ENCODE measurements at places on chromosomes 3 and 15.

DNA sequence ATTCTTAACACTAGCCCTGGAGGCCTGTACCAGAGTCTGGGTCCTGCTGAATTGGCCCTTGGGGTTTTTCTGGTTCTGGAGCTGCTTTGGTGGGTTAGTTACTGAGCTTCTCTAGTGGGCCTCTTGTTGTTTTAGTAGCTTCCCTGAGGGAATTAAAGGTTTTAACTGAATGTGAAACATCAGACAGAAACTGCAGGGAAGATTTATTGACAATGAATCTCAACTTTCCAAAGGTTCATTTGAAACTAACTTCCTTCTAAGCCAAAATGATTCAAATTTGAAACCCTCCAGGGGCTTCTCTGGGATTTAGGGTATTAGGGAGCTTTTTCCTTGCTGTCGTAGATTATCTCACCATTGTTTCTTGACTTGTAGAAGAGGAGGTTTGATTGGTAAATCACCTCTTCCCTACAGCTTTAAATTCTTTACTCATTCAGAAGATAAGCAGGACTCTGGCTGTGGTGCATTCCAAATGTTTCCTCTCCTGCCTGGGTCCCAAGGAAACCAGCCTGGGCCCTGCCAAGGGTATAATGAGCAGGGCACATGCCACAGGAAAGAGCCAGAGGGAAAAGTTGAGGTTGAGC is 71.0 kb downstream of the TP63 start:
- H3K27ac ChIP-seq, result no peak overlapping the region
- no peaks in the 10 kb centered on the region for H3K4me1 ChIP-seq
- H3K4me3 ChIP-seq, result no peak overlapping the region
- no peaks in the 10 kb centered on the region for H3K36me3 ChIP-seq
- DNase-seq, result no peak
- H3K27me3 ChIP-seq, result peaks cover 2% of the 10 kb centered on the region

GRCh38 chr15:51649659-51650521 is 27.3 kb upstream of the DMXL2 start:
- DNase-seq, result peak; percentile 82
- H3K4me1 ChIP-seq, result no peaks in the 10 kb centered on the region
- H3K36me3 ChIP-seq, result no peaks in the 10 kb centered on the region
- H3K4me3 ChIP-seq, result no peak overlapping the region
- H3K27me3 ChIP-seq, result peaks cover 3% of the 10 kb centered on the region
- H3K27ac ChIP-seq, result no peak overlapping the region

DNA sequence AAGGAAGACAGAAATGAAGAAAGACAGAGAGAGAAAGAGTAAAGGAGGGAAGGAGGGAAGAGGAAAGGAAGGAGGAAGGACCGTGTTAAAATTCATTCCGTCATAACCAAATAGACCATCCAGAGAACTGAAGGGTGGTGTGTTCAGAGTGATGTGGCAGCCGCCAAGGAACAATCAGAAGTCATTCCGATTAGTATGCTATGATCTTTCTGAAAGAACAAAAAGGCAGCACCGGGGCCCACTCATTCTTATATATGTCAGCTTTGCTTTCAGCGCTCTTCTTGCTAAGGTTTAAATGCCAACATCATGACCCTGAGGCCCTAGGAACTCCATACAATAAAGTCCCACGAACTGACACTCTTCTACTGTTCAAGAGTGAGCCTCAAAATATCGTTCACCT is 78.5 kb downstream of the CD47 start:
- H3K36me3 ChIP-seq, result no peaks in the 10 kb centered on the region
- no peak overlapping the region for H3K4me3 ChIP-seq
- H3K4me1 ChIP-seq, result no peaks in the 10 kb centered on the region
- peaks cover 4% of the 10 kb centered on the region for H3K27me3 ChIP-seq

DNA sequence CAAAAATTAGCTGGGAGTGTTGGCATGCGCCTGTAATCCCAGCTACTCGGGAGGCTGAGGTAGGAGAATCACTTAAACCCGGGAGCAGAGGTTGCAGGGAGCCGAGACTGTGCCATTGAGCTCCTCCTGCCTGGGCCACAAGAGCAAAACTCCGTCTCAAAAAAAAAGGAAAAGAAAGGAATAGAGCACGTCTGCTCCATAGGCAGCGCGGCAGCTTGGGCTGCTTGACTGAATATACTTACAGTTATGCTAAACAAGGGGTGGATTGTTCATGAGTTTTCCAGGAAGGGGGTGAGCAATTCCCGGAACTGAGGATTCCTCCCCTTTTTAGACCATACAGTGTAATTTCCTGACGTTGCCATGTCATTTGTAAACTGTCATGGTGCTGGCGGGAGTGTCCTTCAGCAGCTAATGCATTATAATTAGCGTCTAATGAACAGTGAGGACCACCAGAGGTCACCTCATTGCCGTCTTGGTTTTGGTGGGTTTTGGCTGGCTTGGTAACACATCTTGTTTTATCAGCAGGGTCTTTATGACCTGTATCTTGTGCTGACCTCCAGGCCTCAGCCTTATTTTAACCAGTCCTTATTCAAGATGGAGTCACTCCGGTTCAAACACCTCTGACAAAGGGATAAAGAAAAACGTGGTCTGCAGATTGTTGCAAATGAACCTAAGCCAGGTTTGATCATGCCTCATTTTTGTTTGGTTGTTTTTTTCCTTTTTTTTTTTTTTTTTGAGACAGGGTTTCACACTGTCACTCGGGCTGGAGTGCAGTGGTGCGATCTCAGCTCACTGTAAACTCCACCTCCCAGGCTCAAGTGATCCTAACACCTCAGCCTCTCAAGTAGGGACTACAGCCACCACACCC is 24.9 kb upstream of the SENP5 start:
- DNase-seq, result peak; percentile 35
- no peak overlapping the region for H3K27ac ChIP-seq
- no peaks in the 10 kb centered on the region for H3K4me1 ChIP-seq
- no peaks in the 10 kb centered on the region for H3K27me3 ChIP-seq
- H3K36me3 ChIP-seq, result no peaks in the 10 kb centered on the region
- H3K4me3 ChIP-seq, result no peak overlapping the region

GRCh38 chr3:159761369-159761768 is 227.3 kb upstream of the IL12A start:
- H3K36me3 ChIP-seq, result no peaks in the 10 kb centered on the region
- no peak for DNase-seq
- H3K4me3 ChIP-seq, result no peak overlapping the region
- H3K4me1 ChIP-seq, result peaks cover 20% of the 10 kb centered on the region
- no peak overlapping the region for H3K27ac ChIP-seq

DNA sequence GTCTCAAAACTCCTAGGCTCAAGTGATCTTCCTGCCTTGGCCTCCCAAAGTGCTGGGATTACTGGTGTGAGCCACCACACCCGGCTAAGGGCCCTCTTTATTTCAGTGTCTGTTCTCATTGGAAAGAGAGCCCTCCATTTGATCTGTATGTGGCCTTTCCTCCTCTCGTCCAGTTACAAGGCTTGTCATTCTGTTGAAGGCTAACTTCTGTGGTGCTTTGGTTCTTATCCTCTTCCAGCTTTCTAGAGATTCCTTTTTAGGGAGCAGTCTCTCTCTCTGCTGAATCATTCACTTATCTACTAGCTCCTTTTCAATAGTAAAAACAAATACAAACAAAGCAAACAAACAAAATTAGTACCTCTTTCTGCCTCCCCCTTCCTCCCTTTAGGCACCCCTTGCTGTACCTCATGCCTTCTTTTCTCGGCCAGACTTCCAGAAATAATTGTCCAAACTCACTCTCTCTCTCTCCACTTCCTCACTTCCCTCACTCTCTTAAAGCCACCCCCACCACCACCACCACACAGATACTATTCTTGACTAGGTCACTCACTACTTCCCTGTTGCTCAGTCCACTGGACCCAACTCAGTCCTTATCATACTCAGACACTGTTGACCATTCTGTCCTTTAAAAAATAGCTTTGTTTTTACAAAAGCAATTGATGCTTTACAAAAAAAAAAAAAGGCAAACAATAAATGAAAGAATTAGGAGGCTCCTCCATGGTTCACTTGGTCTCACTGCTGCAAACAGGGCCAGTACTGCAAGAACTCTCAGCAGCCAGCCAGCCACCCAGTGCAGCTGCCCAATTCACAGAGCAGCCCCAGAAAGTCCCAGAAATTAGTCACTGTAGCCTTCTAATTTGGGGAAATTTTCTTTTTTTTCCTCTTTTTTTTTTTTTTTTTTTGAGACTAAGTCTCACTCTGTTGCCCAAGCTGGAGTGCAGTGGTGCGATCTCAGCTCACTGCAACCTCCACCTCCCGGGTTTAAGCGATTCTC is 31.7 kb upstream of the RAB11A start:
- H3K4me3 ChIP-seq, result no peak overlapping the region
- no peak for DNase-seq
